NCI-H774 (cell line): ENCODE measurements at places on chromosomes 1 and 21.

- no peak for DNase-seq
Observed at GRCh38 chr1:21324368-21325141, 34.3 kb upstream of the ECE1 start.

GRCh38 chr1:209747580-209748262 lies 8.1 kb upstream of the TRAF3IP3 start:
- DNase-seq: no peak

- no peak for DNase-seq
Observed at GRCh38 chr1:20160034-20160433, 20.9 kb downstream of the PLA2G2F start.

DNA sequence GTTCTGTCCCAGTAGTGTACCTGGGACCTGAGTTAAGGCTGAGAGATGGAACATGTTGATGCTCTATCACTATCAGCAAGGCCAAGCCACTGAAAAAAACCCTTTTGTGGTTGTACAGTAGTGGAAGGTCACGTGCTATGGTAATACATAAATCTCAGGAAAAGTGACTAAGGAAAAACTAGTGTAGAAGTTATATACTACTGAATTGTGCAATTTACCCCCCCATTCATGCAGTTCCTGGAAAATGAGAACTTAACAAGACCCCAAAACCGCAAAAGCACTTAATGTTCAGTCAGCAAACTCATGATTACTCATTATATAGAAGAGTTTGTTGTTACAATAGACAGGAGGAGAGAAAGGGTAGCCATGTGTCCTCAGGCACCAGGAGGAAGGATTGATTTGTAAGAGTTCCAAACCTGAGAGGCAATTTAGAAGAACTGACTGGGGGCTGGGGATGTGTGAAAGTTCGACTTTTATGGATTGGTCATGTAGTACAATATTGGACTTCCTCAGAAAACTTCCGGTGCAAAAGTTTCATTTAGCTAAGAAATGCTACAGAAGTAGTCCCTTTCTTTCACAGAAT lies 91.6 kb downstream of the RGL1 start:
- DNase-seq: no peak

DNA sequence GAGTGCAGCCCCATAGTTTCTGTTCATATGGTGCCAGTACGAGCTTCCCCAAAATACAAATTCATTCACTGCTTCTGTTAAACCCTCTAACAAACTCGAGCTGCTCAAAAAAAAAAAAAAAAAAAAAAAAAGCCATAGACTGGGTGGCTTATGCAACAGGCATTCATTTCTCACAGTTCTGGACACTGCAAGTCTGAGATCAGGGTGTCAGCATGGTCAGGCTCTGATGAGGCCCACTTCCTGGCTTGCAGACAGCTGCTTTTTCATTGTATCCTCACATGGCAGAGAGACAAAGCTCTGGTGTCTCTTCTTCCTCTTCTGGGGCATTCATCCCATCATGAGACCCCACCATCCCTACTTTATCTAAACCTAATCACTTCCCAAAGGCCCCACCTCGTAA lies 121.6 kb downstream of the PTBP2 start:
- no peak for DNase-seq

DNA sequence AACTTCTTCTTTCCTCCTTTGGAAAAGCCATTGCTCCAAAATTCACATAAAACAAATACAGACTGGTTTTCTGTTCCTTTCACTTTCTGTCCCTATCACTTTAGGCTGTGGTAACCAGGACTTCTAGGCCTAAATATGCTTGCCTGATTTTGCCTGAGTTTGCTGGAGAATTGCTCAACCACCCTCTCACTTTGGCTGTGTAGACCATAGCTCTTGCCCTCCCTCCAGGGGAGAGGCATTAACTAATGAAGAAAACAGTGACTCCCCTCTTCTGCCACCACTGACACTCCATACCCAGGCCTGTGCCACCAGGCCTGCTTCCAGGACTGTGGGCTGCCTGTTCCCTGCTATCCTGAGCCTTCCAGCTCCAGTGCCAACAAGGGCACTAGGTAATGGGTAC lies 163.5 kb downstream of the TOMM20 start:
- DNase-seq: no peak

DNA sequence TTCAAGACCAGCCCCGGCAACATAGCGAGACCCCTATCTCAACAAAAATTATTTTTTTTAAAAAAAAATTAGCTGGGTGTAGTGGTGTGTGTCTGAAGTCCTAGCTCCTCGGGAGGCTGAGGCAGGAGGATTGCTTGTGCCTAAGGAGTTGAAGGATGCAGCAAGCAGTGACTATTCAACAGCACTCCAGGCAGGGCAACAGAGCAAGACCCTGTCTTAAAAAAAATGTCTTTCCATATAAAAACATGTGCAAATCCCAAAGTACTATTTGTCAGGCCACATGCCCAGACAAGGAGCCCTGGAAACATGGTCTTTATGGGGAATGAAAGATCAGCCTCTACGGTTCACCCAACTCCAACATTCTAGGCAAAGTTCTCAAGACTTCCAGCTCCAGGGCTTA lies 13.3 kb downstream of the IFFO2 start:
- DNase-seq: no peak
